ENCODE measurements at places on chromosomes 12 and 14.
A peak's percentile ranks its signal among the peaks of the same experiment; 100 is the strongest.

GRCh38 chr14:64504897-64505794 is 576 bp downstream of the ZBTB1 start:
- peak; percentile 52 for DNase-seq

GRCh38 chr12:104242546-104243206 is 27.1 kb downstream of the TXNRD1 start:
- DNase-seq: no peak

DNA sequence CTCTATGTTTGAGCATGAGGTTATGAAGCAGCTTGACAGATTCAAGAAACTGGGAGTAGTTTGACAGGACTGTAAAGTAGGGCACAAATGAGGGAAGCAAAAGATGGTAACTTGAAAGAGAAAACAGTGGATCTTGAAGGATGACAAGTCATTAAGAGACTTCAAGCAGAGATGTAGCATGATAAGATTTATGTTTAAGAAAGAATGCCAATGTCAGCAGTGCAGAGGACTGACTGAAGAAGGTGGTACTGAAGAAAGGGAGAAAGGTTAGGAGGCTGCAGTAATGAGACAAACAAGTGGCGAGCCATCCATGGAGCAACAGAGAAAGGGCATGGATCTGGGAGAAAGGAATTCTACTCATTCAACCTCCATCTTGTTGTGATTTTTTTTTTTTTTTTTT is 120.2 kb upstream of the RAP1B start:
- DNase-seq: no peak

DNA sequence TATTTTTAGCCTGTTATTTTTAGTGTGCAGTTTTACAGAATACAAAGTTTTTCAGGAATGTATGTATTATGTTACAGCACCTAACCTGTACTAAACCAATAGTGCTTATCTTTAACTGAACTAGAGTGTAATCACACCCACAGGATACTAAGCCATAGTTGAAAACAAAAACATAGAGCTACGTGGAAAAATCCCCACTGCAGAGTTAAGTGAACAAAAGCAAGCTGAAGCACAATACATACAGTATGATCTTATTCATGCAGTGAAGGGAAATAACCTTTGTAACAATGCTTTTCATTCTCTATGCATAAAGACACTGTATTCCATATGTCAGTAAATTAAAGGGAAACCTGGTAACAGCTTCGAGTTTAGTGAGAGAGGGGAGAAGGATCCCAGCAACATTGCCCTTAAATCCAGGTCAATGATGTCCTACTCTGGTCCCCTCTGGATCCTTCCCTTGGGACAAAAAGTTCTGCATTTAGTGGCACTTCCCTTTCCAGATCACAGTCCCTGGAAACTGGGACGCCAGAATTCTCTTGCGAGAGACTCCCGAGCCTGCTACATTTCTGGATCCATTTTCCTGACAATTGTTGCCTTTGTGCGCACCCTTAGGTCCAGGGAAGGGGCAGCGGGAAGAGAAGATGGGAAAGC is 121.3 kb upstream of the CCND2 start:
- no peak for DNase-seq

GRCh38 chr14:24693983-24694382 is 60.0 kb upstream of the GZMB start:
- DNase-seq: no peak

- no peak for DNase-seq
These were observed 7.0 kb downstream of the CDK2AP1 start for GRCh38 chr12:123264642-123265041.

GRCh38 chr12:91406920-91407341 is 224.3 kb upstream of the DCN start:
- DNase-seq: no peak

GRCh38 chr12:56839915-56840325 is 76.8 kb downstream of the HSD17B6 start:
- no peak for DNase-seq

DNA sequence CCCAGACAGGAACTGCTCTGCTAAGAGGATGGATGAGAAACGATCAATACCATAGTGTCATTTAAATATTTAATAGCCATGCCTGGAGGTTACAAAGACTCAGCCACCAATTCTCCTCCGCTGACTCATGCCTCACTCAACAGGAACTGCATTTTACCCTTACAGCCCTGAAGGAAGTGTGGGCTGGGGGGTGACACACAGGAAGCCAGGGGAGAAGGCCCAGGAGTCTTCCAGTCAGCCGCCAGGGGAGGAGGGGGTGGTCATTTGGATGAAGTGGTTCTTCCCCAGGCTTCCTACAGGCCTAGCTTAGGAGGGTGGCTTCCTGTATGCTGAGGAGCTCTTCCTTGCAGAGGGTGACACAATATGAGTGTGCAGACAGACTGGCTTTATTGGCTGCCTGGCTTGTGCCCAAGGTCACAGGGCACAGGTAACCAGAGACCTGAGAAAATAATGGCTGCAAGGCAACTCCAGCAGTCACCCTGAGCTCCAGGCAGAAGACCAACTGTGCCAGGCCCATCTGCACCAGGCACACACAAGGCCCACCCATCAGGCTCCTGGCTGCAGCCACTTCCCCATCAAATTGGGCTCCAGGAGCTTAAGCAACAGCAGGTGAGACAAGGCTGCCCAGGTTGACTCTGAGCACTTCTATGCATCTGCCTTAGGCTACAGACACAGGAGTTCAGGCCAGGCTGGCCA is 30.6 kb upstream of the RPLP0 start:
- DNase-seq: no peak

DNA sequence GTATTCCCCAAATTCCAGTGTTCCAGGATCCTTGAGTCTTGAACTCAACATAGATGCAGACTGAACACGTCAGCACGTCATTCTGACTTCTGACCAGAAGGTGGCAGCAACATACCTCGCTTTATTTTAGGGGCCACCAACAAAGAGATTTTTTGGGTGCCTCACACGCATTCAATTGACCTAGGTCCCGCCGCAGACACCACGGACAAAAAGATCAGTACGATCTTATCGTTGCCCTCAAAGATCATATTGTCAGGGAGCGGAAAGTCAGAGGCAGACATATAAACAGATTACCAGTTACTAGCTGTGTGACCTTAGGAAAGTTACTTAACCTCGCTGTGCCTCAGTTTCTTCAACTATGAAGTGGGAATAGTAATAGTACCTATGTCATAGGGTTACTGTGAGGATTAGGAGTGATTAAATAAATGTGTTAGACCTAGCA is 6.5 kb upstream of the PRPH start:
- peak; percentile 58 for DNase-seq

- no peak for DNase-seq
These were observed 191.6 kb downstream of the CRADD start for GRCh38 chr12:93868771-93869170.

DNA sequence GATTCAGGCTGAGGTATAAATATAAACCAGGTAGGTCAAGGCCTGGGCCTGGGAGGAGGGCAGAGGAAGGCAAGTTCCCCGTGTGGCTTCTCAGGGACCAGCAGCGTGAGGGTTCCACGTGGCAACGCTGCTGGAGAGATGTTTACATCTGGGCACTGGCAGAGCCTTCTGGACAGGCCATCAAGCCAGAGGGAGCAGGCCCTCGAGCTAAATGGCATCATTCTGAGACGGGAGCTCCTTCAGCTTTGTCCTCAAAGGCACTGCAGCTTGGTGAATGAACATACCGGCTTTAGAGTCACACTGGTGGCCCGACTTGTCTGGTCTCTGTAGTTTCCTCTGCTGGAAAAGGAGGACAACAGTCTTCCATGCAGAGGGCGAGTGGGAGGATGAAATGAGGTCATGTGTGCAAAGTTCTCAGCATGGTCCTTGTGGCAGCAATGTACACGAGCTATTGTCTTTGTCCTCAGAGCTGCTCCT is 231.3 kb downstream of the ZFP36L1 start:
- no peak for DNase-seq

DNA sequence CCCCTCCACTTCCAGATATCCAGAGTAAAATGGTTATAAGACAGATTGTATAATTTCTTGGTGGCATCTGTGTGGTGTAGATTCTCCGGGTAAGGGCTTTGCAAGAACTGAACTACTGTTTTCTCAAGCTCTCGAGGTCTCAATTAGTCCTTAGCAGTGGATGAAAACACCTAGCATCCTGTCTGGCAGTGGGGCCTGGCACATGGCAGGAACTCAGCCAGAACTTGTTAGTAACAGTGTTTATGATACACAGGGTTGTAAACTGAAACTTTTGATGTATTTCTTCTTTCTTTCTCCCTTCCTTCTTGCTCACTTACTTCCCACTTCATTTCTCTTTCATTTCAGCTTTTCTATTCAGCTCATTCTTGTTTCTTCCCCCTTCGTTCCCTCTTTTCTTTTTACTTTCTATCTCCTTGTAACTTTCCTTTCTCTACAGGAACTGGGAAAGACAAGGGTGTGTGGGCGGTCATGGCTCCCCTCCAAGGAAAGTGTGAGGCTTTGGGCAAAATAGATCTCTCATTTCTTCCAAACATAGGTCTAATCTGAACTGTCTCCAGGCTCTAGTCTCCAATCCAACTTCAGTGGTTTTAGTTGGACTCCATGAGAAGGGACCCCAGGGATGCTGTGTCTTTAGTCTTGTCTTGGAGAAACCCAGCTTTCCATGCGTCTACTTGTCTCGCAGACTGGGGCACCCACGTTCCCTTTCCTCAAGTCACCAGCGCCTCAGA is 159.7 kb downstream of the PAH start:
- DNase-seq: no peak

DNA sequence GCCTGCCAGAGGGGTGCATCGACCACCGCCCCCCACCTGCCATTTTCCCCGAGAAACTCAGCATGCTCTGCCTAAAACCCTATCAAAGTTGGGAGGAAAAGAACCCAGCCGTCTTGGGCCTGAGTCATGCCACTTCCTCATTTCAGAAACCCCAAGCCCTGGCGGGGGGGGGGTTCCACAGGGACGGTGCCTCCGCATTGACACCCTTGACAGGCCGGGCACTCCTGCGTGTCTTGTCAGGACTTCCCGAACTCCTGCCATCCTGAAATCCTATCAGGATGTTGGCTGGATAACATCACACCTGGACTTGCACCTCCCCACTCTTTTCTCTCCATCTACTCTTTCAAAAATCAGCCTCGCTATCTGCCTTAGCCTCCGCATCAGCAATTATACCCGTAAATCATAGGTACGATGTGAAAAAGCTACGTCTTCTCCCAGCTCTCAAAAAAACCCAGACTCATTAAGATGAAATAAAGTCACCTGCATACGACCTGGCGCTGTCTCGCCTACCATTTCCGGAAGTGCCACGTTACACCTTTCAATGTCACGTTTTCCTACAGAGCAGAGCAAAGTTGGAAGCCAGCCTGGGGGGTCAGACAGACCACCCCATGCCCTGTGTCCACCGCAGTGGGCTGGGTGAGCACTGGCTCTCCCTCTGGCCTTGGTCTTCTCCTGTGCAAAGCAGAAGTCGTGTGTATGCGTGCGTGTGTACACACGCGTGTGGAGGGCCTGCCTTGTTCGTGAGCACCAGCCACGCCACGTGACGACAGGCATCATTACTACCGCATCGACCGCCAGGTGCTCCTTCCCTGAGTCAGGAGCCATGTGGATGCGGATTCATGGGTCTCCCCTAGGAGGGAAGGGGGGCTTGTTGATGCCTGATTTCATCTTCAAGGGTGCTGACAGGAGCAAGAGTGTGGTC is 96.7 kb downstream of the RFLNA start:
- DNase-seq: peak; percentile 84

DNA sequence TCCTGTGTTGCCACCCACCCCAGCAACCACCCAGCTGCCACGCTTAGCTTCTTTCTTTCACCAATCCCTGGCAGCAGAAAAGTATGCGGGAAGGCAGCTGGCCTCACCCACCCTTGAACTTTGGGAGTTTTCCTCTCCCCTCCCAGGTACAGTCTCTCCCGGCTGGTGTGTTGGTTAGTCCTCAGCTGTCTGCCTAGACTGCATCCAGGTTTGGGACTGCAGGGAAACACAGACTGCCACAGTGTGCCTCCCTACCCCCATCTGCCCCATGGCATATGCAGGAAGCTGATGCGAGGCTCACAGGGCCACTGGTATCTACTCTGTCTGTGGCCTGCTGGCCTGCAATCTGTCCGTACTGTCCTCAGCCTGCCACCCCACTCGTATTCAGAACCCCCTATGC is 2.1 kb downstream of the CD9 start:
- DNase-seq: no peak

DNA sequence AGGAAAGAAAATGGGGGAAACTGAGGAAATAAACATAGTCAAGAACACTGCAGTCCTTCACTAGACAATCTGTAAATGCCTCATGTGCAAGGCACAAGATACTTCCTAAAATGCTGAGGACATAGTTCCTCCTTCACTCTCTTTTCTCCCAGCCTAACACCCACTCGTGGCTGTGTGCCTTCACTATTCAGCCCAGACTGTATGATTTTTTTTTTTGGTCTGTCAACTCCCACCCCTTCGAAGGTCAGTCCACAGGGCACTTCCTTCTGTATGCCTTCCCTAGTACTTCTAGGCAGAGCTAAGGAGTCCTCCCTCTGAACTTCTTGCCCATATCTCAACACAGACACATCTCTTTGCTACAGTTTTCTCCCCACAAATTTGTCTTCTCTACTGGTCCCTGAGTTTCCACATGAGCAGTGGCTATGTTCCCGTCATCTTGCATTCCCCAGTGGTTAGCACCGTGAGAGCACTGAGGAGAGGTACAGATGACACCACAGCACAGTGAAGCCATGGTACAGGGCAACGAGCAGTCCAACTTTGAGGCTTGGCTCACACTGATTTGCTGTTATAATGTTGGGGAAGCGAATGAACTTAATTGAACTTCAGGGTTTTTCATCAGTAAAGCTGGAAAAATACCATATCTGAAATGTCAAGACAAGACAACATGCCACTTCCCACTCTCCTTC is 24.1 kb upstream of the SYCP3 start:
- no peak for DNase-seq

DNA sequence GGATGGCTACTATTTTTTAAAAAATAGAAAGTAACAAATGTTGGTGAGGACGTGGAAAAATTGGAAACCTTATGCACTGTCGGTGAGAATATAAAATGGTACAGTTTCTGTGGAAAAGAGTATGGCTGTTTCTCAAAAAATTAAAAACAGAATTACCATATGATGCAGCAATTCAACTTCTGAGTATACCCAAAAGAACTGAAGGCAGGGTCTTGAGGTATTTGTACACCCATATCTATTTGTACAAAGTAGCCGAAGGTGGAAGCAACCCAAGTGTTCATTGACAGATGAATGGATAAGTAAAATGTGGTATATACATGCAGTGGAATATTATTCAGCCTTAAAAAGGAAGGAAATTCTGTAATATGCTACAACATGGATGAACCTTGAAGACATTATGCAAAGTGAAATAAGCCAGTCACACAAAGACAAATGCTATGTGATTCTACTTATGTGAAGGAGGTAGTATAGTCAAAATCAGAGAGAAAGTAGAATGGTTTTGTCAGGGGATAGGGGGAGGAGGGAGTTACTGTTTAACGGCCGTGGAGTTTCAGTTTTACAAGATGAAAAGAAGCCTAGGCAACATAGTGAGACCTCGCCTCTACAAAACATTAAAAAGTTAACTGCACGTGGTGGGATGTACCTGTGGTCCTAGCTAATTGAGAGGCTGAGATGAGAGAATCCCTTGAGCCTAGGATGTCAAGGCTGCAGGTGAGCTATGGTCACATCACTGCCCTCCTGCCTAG is 38.4 kb upstream of the CCT2 start:
- no peak for DNase-seq

All from GM12892 (cell line).